ENCODE measurements at places on chromosomes 3 and 15.

- DNase-seq, result no peak
Observed at GRCh38 chr3:46498916-46499519, 1.2 kb downstream of the RTP3 start.

GRCh38 chr3:47578119-47578632, 489 bp downstream of the CSPG5 start:
- no peak for DNase-seq

DNA sequence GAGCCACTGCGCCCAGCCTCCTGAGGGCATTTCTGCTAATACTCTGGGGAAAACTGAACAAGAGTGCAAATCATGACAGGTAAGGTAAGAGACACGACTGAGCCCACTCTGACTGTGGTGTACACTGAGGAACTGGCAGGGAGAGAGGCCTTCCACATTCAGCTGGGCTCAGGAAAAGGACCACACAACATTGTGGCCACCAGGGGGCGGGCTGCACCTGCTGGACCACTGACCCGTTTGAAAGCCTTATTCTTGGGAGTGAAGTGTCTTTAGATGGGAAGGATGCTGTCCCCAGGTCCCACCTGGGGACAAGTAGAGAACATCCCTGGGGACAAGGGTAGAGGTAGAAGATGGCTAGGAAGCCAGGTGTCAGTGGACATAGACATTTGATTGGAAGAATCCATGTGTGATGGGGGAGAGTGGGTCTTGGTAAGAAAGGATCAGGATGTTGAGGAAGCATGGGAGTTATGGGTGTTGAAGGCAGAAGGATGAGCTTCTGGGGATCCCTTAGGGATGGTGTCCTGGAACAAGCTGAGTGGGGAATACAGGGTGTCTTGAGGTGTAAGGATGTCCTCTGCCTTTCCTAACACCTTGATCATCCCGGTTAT, 6.2 kb upstream of the CTDSPL start:
- peak; percentile 89 for DNase-seq

GRCh38 chr3:172707030-172707429, 3.8 kb downstream of the NCEH1 start:
- DNase-seq, result no peak

DNA sequence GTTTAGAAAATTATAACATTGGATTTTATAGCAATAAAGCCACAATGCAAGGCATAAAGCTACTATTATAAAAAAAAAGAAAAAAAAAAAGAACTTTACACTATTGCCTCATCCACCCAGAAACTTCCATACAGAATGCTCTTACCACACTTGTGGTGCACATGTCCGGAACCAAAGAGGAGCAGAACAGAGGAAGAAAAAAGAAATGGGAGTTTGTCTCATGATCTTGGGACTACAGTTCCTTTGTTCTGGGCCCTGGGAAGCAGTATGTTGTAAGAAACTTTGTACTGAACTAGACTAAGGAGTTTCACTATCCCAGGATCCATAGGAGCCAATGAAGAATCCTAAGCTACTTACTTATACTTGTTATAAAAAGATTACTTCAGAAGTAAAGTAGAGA, 36.1 kb downstream of the FMN1 start:
- DNase-seq, result no peak

GRCh38 chr3:58299839-58300516, 6.1 kb upstream of the RPP14 start:
- DNase-seq, result no peak

DNA sequence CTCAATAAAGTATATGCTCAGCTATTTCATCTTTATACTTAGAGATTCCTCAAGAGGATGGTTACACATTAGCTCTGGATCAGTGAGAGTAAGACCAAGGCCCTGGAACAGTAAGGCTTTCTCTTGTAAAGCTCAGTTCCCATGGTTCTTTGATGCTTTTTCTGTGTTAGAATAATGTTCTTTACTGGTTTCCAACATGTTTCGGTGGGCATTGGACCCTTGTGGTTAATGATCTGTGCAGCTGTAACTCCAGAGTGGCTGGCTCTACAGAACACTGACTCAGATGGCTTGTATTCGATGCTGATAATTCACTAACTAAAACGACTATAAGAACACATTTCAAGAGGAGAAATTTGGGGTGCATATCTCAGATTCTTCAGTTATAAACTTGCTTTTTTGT, 114.7 kb downstream of the AKAP13 start:
- no peak for DNase-seq

DNA sequence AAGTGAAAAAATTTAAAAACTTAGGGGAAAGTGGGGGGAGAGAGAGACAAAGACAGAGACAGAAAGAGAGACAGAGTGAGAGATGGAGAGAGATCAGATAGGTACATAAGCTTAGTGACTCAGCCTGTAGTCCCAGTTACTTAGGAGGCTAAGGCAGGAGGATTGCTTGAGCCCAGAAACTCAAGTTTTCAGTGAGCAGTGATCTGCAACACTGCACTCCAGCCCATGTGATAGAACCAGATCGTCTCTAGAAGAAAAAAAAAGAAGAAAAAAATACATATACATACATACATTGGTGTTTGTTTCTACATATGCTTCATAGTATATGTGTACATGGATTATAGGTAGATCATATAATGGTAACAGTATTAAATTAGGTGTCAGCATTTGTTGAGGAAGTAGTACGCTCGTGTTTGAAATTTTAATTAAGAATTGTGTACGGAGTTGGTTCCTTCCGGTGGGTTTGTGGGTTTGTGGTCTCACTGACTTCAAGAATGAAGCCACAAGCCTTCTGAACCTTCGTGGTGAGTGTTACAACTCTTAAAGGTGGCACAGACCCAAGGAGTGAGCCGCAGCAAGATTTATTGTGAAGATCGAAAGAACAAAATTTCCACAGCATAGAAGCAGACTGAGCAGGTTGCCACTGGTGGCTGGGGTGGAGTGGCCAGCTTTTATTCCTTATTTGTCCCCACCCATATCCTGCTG, 38.3 kb upstream of the SNRPN start:
- no peak for DNase-seq

DNA sequence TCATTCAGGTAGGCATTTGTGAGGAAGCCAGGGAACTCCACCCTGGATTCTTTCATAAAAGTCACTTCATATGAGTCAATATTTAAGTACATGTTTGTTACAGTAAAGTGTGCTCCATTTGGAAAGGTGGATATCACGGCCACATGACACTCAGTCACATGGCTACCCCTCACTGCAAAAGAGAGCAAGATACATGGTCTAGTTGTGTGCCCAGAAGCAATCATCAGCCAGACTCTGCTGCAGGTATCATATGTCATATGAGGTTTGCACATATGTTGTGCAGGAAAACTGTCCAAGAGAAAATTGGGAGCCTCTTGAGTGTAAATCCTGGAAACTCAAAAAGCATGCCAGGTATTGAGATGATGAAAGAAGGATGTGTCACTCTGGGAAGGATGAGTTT, 55.0 kb upstream of the NMNAT3 start:
- no peak for DNase-seq

- DNase-seq, result no peak
Observed at GRCh38 chr3:59753808-59754450, 704.1 kb upstream of the CFAP20DC start.

- DNase-seq, result no peak
Observed at GRCh38 chr15:65870889-65871533, 1.7 kb downstream of the RAB11A start.

GRCh38 chr3:30174357-30174756, 432.0 kb upstream of the TGFBR2 start:
- DNase-seq, result no peak

- DNase-seq, result no peak
Observed at GRCh38 chr3:133851266-133851906, 44.3 kb downstream of the RAB6B start.

GRCh38 chr15:56281145-56281544, 37.5 kb upstream of the RFX7 start:
- no peak for DNase-seq

DNA sequence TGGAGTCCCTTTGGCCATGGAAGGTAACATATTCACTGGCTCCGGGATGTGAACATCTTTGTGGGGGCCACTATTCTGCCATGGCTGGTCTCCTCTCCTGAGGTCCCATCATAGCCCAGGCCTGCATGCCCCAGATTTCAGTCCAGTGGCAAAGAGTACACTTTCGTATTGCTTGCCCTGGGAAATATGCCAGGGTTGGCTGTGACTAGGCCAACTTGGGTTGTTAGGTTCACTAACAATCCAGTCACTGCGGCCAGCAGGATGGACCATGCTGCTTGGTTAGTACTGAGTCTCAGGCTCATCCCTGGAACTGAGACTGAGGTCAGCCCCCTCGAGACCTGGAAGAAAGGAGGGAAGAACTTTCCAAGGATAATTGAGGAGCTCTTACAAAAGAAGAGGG, 9.8 kb upstream of the EEFSEC start:
- DNase-seq, result no peak

DNA sequence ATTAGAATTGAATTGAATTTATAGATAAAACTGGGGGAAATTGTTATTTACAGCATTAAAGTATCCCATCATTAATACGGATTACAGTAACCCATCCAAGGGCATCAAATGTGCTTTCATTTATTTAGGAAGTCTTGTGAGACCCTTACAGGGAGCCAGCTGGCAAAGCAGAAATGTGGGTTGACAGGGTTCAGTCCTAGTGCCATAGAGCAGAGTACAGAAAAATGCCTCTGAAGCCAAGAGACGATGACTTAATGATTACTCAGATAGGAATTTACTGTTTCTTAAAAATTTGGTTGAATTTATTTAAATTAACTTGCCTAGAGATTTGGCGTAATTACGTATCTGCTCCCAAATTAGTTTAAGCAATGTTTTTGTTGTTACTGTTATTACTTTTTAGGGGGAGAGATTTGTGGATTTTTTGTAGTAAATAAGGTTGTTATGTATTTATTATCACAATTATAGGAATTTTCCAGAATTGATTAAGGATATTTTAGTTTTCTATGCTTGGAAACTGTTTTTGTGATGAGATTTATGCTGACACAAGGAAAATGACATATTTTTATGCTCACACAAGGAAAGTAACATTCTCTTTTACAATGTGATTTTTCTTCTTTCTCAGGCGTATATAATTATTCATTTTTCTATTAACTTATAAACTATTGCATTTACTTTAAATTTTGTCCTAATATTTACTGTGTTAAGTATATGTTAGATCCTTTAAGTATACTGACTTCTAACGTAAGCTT, 152.0 kb downstream of the EPHA6 start:
- no peak for DNase-seq

DNA sequence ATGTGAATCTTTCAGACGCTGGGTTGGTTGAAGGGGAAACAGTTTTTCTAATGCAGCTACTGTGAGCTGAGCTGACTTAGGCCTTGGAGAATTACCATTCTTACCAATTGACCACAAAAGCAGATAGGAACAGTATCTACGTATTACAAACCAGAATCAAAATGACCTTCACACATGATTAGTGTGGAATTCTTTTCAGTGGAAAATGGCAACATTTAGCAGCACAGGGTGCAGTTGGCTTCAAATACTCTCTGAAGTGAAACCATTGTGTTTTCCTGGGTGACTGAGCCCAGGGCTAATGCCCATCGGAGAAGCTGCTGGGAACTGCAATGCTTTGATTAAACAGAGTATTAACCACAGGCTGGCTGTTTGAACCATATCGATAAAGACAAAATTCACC, 40.2 kb upstream of the GOLGA8J start:
- DNase-seq, result no peak

- no peak for DNase-seq
Observed at GRCh38 chr15:98899272-98900021, 108.1 kb downstream of the PGPEP1L start.

DNA sequence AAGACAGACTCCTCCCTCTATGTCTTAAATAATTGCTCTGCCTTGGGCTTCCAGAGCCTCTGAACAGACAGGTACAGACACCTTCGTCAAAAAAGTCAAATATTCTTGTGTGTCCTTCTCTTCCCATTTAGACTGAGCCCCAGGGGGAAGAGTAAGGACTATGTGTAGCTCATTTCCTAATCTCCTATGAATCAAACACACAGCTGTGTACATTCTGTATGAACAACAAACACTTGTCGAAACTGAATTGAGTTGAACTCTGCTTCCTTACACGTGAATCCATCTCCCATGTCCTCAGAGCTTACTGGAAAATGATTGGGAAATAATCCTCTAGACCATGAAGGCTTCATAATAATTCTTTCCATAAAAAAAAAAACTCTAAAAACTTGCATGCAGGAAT, 80.8 kb downstream of the MOBP start:
- no peak for DNase-seq

DNA sequence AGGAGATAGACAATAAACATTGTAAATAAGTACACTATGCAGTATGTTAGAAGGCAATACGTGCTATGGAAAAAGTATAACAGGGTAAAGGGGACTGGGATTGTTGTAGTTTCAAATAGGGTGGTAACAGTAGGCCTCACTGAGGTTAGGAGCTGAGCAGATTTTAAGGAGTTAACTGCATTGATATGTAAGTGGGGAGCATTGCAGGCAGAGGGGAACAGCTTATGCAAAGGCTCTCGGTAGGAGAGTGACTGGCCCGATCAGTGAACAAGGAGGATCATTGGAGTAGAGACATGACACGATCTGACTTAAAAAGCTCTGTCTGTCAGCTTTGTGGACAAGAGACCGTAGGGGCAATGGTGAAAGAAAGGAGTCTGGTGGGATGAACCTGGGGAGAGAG, 46.8 kb downstream of the PCCB start:
- no peak for DNase-seq
